Activated T-cell treated with anti-CD3 and anti-CD28 coated beads, Interleukin-2, amount 50 U/mL, for 48 hours (primary cell): ENCODE measurements at places on chromosomes 13 and 19.

DNA sequence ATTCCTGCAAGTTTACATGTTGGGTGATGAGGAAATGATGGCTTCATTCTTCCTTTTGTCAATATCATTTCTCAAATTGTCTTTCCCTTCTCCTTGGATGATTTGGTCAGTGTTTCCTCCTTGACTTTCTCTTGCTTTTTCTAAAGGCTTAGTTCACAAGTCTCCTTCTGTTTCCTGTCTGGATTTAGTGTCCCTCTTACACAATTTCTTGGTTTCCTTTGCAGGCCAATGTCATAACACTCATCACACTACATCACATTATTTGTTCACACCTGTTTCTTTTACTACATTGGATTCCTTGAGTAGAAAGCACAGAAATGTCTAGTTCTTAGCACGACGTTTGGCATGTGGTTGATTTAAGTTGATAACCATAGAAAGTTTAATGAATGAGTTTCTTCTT is 490.7 kb downstream of the TDRD3 start:
- no peak for DNase-seq

GRCh38 chr19:17806945-17807344 is 12.0 kb downstream of the B3GNT3 start:
- DNase-seq, result no peak

DNA sequence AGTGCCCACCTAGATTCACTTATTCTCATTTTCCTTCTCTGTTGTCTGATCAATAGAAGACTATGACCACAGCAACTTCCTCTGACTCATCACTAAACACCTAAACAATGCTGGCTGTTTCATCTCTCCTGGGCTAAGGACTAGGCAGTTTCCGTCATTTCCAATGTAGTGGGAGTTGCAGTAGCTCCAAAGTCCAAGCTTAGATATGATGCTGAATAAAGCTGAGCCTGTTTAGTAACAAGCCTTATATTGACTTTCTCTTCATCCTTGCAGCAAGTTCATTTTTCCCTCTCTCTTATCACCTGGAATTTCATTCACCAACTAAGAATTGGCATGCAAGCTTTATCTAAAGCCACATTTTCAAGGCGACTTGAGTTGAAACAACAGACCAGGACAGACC is 53.5 kb upstream of the PCDH9 start:
- no peak for DNase-seq

GRCh38 chr13:26325876-26326275 is 71.9 kb downstream of the CDK8 start:
- DNase-seq, result no peak

GRCh38 chr13:41054212-41054877 is 7.0 kb upstream of the WBP4 start:
- no peak for DNase-seq

DNA sequence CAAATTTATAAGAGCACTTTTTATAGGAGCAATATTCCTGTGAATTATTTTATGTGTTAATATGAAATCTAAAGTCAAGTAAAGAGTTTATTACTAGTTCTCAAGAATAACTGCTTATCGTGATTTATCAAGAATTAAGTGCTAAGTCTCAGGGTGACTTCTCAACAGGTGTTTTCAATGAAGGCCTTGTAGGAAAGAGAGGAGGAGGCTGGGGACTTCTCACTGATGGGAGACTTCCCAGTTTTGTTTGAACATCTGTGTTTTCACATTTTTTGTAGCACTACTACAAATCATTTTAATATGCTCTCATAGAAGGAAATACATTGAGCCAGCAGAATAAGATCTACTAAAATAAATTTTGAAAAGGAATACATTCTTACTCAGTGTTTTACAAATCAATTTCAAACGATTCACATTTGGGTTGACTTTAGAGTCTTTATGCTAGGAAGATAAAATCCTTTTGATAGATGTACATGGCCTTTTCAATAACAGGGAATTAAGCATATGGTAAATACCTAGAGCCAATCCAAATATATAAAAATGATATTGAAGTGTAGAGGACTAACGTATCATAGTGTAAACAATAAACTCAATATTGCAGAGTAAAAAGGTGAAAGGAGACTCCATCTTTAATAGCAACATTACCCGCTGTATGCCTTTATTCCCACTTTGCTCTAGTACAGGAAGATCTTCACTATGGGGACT is 6.8 kb downstream of the PCDH17 start:
- no peak for DNase-seq

DNA sequence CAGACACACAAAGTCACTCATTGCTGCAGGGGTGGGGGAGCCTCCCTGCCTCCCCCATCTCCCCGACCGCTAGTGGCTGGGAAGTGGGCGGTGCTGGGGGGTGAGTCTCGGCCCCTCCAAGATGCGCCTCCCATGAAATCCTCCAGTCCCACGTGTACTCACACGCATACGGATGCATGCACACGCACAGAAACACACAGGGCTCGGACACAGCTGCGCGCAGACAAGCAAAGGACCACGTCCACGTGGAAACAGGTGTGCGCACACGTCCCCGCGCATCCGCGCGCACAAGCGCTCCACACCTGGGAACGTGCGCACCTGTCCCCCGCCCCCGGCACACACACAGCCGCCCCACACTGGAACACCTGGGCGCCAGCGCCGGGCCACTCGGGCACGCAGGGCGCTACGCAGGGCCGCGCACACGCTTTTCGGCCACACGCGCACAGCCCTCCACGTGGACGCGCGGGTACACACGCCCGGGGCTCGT is 687 bp downstream of the MATK start:
- peak; percentile 49 for DNase-seq

DNA sequence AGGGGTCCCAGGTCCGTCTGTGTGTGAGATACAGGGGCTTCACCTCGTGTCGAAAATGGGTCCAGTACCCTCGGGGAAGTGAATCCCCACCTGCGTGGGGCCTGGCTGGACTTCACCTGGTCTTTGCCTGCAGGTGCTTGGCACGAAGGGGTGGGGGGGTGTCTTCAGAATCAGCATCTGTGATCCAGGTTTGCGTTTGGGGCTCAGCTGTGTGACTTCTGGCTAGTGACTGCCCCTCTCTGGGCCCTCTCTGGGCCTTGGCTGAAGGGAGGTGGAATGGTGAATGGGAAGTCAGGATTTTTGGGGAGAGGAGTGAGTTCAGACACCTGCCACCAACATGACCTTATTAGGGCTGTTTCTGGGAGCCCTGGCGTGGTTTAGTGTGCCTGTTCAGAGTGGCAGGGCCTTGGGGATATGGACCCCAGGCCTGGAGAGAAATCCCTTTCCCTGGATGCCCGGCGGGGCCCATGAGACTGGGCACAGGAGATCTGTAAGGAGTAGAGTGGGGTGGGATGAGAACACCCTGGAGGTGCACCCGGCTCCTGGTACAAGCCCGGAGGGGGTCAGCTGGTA is 2.7 kb downstream of the CELF5 start:
- DNase-seq, result no peak

DNA sequence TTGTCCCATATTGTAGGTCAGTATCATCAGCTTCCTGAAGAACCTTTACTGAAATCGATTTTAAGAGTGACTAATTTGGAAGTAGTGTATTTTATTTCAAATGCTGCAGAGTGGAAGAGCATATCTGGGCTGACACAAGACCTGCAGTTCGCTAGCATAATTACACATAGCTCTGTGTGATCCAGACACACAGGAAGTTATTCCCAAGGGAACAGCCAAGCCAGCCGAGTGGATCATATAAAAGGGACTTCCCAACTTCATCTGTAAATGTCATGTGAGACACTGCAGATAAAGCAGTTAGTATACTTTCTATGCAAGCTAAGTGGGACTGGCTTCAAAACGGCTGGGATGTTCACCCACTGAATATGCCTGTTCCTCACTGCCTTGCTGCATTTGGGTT is 760.4 kb downstream of the SLITRK1 start:
- no peak for DNase-seq

GRCh38 chr13:49997955-49998354 is 1.1 kb downstream of the TRIM13 start:
- no peak for DNase-seq

DNA sequence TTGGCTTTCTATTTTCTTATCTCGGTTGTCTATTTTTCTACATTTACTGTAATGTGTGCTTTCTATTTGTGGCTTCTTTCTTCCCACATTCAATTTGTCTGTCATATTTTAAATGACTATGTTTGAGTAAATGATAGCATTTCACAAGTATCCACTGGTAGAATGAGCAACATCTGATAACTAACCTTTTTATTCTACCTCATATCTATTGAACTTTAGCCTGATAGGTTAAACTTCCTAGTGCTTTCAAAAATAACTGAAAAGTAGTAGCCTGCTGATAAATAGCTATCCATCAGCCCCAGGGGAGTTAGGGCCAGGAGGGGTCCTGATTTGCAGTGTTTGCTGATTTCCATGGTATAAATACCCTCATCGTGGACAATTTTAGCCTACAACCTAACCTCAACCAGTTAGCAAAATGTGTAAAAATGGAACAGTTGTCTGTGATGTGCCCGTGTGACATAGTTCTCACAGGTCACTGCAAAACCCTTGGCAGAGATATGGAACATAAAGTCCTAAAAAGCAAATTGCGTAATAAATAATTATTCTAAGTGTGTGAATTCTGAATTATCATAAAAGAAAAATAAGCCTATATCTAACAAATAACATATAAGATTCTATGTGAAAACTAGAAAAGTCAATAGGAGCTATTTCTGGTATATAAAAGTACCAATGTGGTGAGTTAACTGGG is 32.1 kb downstream of the KCTD12 start:
- DNase-seq, result no peak

DNA sequence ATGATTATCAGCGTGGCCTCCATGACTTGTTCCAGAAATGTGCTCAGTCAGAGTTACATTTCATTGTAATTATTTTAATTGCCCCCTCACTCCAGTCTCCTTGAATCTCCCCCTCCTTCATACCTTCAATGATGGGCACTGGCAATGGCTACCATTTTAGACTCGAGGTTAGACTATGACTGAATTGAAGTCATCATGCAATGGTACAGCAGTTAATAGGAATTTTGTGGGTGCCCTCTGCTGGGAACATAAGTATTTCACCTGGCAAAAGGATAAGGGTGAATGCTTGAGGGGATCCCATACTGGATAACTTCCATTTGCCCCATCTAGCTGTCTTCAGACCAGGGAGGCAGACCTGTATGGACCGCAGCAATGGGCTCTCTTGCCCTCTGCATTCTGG is 32.2 kb upstream of the USP12 start:
- DNase-seq, result no peak

DNA sequence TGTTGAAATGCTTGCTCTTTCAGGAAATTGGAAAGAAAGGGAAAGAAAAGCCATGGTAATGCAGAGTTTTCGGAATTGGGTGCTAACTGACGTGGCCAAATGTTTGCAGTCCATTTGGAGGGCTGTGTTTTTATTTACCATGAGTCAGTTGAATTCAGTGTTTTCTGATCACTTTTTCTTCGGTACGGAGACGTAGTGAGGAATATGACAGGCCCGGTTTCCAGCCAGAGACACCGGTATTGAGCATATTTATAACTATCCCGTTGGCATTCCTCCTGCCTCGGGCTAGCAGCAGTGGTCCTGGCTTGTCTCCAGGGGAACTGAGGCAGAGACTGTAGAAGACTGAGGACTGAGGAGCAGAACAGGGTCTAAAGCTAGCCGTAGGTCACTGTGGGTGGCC is 1.0 kb downstream of the CDC16 start:
- no peak for DNase-seq

GRCh38 chr13:109734002-109734785 is 52.2 kb downstream of the IRS2 start:
- DNase-seq, result no peak

DNA sequence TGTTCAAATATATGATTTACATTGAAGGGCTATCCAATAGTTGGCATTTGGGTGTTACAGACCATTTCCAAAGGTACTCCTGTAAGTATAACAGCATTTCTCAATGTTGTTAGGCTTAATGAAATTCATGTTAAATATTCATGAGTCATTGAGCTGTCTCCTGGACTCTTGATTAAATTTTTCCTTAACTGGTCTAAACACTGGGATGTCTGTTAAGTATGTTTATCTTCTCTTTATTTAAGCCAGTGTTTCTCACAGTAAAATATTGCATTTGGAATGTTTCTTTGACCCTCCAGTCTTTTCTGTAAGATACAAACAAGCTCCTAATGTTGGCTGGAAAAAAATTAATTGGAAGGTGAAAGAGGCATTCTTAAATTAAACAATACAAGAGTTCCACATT is 402.5 kb upstream of the HTR2A start:
- DNase-seq, result no peak

DNA sequence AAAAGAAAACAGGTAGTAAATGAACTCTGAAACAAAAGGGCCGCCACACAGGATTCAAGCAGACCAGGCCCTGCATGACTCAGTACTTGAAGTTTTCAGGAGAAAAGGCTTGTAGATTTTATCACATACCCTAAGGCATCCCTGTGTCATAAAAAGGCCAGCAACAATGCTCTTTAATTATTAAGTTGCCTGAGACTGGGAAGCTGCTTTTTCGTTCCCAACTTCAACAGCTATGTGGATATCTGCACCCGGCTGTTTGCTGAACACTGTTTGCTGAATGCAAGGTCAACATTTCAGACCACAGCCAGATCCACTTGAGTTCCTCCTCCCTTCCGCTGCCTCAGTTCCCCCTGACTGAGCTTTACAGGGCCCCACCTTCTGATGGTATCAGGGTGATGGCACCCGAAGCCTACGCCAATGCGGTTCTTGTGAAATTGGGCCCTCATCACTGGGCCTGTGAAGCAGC is 6.1 kb upstream of the ECH1 start:
- no peak for DNase-seq

- DNase-seq, result no peak
Measured at GRCh38 chr13:30616927-30617314, 799 bp upstream of the USPL1 start.

GRCh38 chr13:23506807-23507291 is 63.4 kb upstream of the TNFRSF19 start:
- no peak for DNase-seq

DNA sequence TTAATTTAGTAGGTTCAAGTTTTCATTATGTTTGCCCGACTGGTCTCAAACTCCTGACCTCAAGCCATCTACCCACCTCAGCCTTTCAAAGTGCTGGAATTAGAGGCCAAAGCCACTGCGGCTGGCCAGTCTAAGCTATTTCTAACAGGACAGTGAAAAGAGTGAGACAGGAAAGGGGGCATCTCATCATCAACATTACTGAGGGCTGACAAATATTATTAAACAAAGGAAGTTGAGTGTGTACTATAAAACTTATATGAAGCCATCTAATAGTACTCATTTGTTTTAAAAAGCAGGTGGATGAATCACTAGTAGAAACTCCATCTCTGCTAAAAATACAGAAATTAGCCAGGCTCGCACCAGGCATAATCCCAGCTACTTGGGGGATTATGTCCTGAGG is 24.3 kb downstream of the ZNF611 start:
- no peak for DNase-seq

- DNase-seq, result no peak
Measured at GRCh38 chr19:14030997-14031718, 404 bp upstream of the IL27RA start.

DNA sequence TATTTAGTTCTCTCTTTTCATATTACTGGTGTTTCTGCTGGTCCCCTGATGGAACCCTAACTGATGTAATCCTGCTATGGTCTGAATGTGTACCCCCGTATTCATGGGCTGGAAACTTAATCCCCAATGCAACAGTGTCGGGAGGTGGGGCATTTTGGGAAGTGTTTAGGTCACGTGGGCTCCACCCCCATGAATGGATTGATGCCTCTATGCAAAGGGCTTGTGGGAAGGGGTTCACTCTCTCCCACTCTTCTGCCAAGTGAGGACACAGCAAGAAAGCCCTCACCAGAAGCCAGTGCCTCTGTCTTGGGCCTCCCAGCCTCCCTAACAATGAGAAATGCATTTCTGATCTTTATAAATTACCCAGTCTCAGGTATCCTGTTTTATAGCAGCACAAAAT is 21.2 kb upstream of the UBAC2 start:
- no peak for DNase-seq
